MCF 10A (cell line): ENCODE measurements at places on chromosomes 3 and 15.

GRCh38 chr15:62254137-62254934 is 89.3 kb upstream of the C2CD4B start:
- DNase-seq = peak; percentile 69

DNA sequence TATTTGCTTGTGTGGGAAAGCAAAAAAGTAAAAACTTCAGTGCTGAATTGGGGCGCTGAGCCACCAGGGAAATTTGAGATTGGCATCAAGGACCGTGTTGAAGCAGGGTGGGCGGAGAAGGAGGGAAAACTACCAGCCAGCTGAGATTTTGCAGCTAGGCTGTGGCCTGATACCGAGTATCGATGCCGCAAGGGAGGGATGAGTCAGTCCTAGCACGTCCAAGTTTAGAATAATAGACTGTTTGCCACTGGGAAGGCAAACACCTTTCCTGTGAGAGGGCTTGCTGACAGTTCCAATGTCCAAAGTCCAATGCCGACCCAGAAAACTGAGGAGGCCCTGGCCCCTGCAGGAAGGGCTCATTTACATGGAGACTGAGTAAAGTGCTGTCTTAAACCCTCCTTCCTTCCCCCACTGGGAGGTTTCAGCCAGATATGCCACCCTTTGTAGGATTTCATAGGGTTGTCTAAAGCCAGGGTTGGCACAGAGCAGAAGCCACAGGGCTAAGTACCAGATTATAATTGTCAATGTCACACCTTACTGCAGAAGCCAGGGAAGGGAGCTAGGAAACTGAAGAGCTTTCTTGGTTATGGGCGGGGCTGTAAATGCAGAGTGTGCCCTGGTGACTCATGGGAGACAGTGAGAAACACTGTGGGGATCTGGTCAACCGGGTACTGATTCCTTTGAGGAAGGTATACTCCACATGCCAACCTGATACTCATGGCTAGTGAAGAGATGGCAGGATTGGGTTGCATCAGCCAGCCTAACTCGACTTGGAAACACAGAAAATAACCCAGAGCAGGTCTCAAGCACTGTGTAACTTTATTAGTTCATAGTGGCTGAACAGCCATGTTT is 28.4 kb upstream of the PIK3CB start:
- peak; percentile 94 for DNase-seq

- DNase-seq = peak; percentile 45
Observed at GRCh38 chr3:174955513-174956016, 96.4 kb downstream of the NAALADL2 start.

GRCh38 chr15:98737159-98737558 is 88.8 kb downstream of the IGF1R start:
- DNase-seq = no peak

GRCh38 chr15:76972389-76973361 is 22.3 kb upstream of the PSTPIP1 start:
- DNase-seq = no peak

DNA sequence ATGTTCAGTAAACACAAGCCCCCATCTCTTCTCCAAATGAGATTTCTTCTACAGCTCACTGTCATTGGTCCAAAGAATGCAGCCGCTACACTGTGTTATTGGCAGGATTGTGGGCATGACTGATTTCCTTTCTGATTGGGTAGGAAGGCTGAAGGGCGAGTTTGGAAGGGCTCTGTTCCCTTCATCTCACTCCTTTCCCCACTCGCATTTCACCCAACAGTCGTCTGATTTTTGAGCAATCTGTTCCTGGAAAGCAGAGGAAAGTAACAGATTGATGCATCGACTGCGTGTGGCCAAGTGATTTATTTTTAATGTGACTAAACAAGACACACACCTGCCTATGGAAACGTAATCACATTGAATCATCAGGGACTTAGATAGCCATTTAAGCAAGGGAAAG is 55.5 kb downstream of the NOX5 start:
- no peak for DNase-seq
